GM12878 (cell line): ENCODE measurements at places on chromosomes 1 and 21. TPM values are rescaled to one million over a fixed set of nuclear protein-coding genes. Genes with fewer than 3 reads are reported as not detected.

GRCh38 chr1:68454534-68454933 is 4.8 kb upstream of the RPE65 start:
- no peak for DNase-seq

- DNase-seq, result no peak
These were observed 75.1 kb upstream of the CD34 start for GRCh38 chr1:207985996-207986395.

DNA sequence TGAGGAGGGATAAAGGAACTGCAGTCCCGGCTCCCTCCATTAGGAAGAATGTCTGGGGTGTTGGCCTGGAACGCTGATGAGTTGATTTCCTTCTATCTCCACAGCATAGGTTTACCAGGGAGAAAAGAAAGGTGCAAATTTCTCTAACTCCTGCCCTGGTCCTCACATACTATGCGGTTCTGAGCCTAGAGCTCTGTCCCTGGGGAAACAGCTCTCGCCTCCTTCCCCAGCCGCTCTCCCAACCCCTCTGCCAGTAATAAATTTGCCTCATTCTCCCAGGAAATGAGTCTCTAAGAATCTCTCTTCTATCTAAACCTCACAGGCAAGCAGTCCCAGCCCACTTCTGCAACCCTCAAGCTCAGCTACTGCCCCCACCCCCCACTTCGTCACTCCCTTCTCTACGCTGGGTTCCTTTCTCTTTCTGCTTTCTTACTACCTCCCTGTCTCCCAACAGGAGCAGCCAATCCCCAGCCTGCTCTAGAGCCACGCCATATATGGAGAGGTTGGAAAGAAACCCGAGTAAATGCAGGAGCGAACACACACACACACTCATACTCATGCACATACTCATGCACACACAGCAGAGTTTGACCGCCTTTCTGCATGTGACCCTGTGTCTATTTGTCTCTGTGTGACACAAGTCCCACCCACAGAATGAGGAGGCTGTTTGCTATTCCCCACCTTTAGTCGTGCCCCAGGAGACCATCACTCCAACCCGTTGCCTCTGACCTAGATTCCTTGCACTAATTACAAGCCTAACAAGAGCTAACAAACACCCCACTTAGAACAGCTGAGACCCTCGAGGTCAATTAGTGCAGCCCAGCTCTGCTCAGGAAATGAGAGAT is 13.4 kb downstream of the PLEKHO1 start:
- peak; percentile 97 for DNase-seq

DNA sequence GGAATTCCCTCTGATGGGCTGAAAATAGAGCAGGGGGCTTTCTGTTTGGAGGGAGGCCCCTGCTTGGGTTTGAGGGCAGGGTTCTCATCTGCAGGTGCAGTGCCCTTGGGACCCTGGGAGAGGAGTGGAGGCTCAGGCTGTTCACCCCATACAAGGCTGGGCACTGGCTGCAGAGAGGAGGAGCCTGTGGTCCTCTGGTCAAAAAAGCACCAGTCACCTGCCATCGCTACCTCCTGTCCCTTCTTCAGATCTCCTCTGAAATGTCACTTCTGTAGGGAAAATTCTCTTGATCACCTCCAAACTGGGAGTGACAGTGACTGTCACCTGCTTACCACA is 108.9 kb downstream of the TRABD2B start:
- no peak for DNase-seq

Gene GPR52
- total RNA-seq, result 4.3 and 5.6 TPM in 2 replicates

Gene TAS1R1
- total RNA-seq, result 0.11 TPM in 1 of 2 replicates, not detected in the other

Gene CFAP45
- total RNA-seq, result 0.64 and 0.93 TPM in 2 replicates
